ENCODE measurements at places on chromosomes 12 and 14. TPM values are rescaled to one million over a fixed set of nuclear protein-coding genes. Genes with fewer than 3 reads are reported as not detected.

Gene GAS2L3
- total RNA-seq, result 3.4 TPM

Gene GON7
- 13.4 TPM for total RNA-seq

Gene CLEC2D
- 350 TPM for total RNA-seq

DNA sequence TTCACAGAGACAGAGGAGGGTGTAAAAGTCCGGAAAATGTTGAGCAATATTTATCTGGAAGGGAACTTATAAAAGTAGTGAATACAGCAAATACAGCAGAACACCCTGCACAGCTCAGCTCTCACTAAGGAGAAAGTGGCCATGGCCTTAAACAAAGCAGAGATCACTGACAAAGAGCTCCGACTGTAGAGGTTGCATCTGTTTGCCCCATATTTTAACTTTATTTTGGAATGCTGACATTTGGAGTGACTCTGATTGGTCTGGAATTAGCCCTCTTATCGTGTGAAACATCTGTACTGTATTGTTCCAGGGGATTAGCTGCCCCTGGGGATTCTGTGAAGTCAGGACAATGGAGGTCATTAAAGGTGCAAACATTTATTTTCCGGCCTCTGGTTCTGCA is 1275.7 kb upstream of the FLRT2 start:
- H3K27me3 ChIP-seq, result no peaks in the 10 kb centered on the region
- H3K4me3 ChIP-seq, result no peak overlapping the region
- DNase-seq, result no peak
- no peaks in the 10 kb centered on the region for H3K4me1 ChIP-seq
- H3K36me3 ChIP-seq, result no peaks in the 10 kb centered on the region

DNA sequence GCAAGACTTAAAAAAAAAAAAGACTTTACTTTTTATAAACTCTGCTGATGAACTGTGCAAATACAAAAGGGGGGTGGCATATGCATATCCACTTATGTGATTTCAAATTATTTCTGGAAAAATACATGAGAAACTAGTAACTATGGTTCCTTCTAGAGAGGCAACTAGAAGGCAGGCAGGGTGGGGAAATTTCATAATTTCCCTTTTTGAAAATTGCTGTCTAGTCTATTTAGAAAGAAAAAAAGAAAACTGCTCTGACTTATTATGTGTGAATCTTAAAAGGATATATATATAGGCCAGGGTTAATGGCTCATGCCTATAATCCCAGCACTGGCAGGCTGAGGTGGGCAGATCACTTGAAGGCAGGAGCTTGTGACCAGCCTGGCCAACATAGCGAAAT is 42.3 kb downstream of the ANAPC7 start:
- H3K4me3 ChIP-seq, result no peak overlapping the region
- no peaks in the 10 kb centered on the region for H3K27me3 ChIP-seq
- no peak for DNase-seq
- no peak overlapping the region for H3K27ac ChIP-seq

- H3K27ac ChIP-seq, result no peak overlapping the region
- no peak for DNase-seq
- no peaks in the 10 kb centered on the region for H3K36me3 ChIP-seq
- no peaks in the 10 kb centered on the region for H3K4me1 ChIP-seq
- H3K27me3 ChIP-seq, result peaks cover 2% of the 10 kb centered on the region
Measured at GRCh38 chr14:68586896-68587751, 205.7 kb downstream of the ZFP36L1 start.

DNA sequence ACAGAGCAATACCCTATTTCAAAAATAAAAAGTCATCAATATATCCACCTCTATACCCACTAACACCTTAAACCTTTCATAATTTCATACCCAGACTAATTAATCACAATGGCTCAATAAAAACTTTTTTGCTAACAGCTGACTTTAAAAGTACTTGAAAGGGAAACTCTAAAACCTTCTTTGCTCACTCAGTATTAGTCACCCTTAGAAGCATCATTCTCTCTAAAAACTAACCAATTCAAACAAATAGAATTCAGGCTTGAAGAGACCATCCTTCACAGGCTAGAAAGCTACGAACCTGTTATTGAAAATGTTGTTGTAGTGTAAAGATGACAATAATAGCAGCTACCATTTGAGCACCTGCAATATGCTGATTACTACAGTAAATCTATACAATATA is 37.2 kb downstream of the HECTD1 start:
- peaks cover 69% of the 10 kb centered on the region for H3K36me3 ChIP-seq
- H3K4me1 ChIP-seq, result no peaks in the 10 kb centered on the region
- no peak overlapping the region for H3K27ac ChIP-seq
- DNase-seq, result no peak

Measured in activated T-helper 2 cell treated with anti-CD3 and anti-CD28 coated beads, Interferon-gamma antibody, Interleukin-2, Interleukin-4, amounts not matched to agents 10 μg/mL and 5 μg/mL and 100 μg/mL, durations not matched to agents 14 hours and 24 hours and 36 hours (primary cell).